HT1080 (cell line): ENCODE measurements at places on chromosomes 12 and 14. TPM values are rescaled to one million over a fixed set of nuclear protein-coding genes. Genes with fewer than 3 reads are reported as not detected.
A peak's percentile ranks its signal among the peaks of the same experiment; 100 is the strongest.

DNA sequence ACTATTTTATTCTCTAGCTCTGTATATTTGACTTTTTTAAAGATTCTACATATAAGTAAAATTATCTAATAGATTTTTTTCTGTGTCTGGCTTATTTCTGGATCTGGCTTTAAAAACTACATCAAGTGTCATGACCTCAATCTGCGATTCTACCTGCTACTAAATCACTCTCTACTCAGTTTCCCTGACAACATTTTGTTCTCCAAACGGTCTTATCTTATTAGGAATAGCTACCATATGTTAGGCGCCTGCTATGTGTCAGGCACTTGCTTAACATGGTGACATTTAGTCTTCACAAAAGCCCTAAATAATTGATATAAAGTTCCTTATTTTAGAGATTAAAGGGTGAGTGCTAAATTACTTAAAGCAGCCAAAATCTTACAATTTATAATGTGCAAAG lies 1362.9 kb upstream of the FLRT2 start:
- DNase-seq = no peak

DNA sequence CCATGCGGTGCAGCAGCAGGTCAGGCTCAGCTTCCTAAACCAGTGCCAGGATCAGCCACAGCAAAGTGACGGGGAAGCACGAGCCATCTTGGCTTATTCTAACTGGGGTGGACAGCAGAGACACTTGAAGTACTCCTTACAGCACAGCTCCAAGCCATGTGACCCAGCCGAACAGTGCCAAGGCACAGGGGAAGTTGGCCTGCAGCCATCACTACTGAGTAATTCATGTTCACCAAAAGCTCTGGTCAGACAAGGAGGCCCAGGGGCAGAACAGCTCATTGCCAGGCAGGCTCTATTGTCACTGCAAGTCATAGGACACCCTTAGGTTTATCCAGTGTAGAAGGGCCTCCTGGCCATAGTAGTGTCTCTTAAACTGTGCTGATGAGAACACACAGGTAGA lies 23.4 kb upstream of the SLC35F4 start:
- DNase-seq = peak; percentile 90

- DNase-seq = no peak
Measured at GRCh38 chr14:35247777-35248475, 44.3 kb upstream of the PSMA6 start.

GRCh38 chr14:99784508-99784907 lies 8.7 kb upstream of the EML1 start:
- no peak for DNase-seq

- DNase-seq = peak; percentile 62
Measured at GRCh38 chr12:45290216-45290605, 74.3 kb downstream of the ANO6 start.

The CYP27B1 gene
- total RNA-seq = 0.17 and 0.19 TPM in 2 replicates
